ENCODE measurements at places on chromosomes 2 and 18.

DNA sequence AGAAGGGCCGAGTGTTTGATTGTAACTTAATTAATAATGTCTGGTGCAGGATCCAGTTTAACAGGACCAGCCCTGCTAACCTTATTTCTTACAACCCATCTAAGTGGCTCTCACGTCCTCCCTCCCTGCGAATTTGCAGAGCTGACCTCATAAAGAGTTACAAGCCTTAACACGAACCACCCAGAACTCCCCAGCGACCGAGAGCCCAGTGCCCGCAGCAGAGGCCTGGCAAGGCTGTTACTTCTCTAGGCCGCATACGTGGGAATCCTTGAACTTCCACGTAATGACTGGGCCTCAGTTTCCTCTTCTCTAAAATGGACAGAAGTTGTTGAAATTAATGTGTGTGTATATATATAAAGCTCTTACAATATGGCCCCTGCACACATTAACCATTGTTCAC lies 55.5 kb downstream of the PXDN start:
- DNase-seq = no peak

GRCh38 chr18:67517444-67517765 lies 885 bp upstream of the DSEL start:
- no peak for DNase-seq

DNA sequence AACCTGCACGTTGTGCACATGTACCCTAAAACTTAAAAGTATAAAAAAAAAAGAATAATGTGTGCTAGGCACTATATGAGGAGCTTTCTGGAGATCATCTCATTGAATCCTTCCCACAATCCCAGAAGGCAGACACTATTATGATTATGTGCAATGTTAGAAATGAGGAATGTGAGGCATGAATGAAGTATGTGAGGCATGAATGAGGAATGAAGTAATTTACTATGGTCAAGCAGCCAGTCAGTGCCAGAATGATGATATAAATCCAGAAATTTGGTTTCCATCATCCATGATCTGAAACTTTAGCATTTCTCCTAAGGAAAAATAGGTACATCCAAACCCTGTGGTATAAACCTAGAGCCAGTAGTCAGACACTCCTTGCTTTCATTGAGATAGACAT lies 42.0 kb downstream of the CCDC148 start:
- no peak for DNase-seq

- no peak for DNase-seq
These were observed 123.2 kb downstream of the THADA start for GRCh38 chr2:43472527-43473194.

DNA sequence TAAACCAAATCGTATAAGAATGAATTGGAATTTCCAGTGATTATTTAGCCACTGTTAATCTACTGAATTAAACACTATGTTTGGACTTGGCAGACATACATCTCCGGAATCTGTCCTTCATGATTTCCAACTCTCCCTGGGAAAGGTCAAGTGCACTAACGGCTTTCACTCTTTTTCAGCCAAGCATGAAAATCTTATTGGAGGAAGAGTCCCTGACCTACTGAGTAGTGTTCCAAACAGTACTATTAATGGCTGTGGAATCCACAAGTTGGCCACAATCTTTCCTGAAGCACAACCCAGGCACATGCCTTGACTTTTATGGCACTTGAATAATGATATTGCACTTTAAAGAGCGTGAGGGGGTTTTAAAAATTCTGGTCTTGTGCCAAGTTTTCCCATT lies 318.9 kb upstream of the RND3 start:
- no peak for DNase-seq

DNA sequence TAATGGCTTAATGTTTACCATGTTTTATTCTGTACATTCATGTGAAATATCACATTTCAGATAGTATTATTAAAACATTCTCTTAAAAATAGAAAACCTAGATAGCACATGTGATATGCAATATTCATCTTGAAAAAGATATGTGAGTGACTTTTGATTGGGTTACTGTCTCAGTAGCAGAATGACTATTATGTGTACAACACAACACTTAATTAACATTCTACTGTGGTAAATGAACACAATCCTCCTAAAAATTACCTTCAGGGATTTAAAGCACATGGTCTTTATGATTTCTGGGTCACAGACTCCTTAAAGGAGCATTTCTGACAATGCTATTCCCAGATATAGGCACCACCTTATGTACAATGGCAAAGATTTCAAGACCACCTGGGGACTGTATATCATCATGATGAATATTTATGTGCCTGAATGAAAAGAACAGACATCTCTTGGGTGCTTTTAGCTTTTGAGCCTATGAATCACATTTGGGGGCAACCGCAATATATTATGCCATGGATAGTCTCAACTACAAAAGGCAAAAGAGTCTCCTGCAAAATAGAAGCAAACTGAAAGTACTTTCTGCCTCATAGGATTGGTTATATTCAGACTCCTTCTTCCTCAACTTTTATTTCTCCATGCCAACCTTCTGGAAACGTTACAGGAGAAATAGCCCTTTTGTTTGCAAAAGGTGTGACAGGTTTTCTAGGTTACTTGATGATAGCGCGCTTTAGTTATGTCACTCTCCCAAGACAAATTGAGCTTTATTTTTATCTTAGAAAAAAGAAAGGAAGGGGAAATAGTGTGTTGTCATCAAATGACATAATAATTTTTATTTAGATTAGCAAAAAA lies 259.0 kb downstream of the CALCRL start:
- no peak for DNase-seq

DNA sequence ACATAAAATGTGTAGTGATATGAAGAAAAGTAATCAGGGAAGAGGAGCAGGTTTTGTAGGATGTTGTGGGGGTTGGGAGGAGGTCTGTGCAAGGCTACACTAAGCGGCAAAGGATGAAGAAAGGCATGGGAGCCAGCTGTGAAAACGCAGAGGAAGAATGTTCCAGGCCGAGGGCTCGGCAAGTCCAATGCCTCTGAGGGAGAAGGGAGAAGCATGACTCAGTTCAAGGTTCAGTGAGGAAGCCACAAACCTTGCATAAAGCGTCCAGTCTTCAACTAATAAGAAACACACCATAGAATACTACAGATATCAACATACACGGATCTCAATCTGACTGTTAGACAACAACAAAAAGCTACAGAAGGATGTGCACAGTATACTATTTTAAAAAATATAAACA lies 16.2 kb downstream of the EPB41L3 start:
- no peak for DNase-seq

DNA sequence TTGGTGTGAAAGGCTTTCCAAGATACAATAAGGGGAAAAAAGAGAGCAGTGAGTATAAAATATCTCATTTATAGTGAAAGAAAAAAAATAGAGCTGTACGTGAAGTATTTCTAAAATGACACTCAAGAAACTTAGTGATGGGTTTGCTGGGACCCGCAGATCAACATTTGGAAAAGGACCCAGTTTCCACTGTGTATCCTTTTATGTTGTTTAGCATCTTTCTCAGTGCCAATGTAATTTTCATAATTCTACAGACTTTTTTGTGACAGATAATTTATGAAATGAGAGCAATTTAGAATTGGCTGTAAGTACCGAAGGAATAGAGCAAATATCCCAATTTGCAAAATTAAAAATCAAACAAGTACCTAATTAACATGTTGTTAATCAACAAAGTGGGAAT lies 116.9 kb downstream of the SH3BP4 start:
- no peak for DNase-seq

DNA sequence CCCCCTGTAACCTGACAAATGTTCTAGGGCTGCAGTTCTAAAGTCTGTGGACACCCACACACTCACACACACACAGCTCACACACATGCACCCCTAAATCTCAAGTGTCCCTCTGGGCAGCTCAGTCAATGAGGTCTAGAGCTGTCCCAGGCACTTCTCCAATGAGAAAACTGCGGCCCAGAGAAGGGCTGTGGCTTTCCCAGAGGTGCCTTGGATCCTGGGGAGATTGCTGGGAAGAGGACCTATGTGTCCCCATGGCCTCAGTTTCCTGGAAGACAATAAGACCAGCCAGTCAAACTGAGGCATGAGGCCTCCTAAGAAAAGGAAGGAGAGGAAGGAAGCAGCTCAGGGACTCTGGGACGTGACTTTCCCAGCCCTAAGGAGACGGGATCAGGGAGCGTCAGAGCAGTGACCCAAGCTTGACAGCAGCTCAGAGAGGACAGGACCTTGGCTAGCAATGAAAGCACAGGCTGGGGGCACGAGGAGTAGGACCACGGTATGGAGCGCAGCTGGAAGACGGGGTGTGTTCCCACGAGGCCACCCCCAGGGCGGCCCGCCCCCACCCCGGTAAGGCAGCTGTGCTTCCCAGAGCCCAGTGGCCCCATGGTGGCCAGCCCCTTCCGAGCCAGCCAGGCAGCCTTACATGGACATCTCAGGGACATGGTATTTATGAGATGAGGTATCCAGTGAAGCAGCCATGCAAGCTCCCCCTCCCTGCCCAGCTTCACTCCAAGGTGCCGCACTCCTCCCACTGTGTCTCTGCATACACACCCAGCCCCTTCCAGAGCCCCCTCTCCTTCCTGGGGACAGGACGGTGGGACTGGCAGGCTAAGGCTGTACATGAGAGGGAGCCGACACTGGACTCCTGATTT lies 46.0 kb downstream of the TNS1 start:
- no peak for DNase-seq

DNA sequence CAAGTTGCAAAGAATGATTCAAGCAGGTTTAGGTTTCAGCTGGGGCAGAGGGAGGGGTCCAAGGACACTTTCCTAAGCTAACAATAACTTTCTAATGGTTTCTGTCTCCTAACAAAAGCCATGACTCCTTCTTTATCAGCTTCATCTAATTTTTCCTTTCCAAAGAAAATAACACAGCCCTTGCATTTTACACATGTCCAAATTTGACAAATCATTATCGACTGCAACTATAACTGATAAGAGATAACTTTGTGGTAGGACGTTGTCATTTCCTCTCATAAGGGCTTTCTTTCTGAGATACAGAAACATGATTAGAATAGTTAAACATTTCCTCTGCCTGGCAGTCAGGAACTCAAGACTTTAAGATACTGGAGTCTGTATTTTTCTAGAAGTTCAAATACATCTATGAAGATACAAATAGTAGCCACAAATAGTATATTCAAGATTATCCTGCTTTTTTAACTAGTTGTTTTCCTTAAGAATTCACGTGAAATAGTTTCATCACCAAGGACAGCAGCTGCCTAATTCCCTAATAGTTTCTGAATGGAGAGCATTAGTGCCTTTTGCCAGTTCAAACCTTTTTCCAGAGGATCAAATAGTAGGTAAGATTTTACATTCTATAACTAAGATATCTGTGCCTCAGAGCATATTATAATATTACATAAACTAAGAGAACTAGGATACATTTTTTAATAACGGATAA lies 263.2 kb downstream of the EXOC6B start:
- no peak for DNase-seq

- no peak for DNase-seq
These were observed 299.0 kb downstream of the FBXO15 start for GRCh38 chr18:73848656-73849055.

DNA sequence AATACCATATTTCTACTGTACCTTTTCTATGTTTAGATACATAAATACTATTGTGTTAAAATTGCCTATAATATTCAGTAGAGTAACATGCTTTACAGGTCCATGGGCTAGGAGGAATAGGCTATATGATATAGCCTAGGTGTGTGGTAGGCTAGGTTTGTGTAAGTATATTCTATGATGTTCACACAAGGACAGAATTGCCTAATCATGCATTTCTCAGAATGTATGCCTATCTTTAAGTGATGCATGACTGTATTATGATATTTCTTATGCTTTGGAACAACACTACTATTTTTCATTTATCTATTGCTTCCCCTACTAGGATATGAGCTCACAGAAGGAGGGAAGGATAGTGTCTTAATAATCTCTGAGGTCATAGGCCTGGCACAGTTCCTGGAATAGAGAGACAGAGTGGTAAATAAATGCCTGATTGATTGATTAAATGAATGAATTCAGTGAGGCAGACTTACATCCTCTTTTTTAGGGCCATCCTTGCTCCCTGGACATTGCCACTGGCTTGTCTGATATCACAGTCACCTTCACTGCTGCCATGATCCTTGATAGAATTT lies 121.0 kb downstream of the MYO3B start:
- DNase-seq = no peak

DNA sequence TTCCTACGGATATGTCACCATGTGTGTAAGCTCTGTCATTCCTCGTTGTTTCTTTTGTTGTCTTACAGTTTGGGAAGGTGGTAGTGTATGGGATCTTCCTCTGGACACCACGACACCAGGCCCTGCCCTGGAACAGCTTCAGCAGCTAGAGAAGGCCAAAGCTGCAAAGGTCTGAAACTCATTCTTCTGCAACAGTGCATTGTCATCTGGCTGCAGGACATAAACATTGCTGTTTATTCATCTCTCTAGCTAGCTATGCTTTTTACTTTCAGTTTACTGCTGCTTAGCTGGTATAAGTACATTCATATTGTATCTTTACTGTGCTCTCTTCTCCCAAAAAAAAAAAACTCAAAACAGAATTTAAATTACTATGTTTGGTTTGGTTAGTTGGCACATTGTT lies 39.2 kb upstream of the KCNJ13 start:
- DNase-seq = no peak

DNA sequence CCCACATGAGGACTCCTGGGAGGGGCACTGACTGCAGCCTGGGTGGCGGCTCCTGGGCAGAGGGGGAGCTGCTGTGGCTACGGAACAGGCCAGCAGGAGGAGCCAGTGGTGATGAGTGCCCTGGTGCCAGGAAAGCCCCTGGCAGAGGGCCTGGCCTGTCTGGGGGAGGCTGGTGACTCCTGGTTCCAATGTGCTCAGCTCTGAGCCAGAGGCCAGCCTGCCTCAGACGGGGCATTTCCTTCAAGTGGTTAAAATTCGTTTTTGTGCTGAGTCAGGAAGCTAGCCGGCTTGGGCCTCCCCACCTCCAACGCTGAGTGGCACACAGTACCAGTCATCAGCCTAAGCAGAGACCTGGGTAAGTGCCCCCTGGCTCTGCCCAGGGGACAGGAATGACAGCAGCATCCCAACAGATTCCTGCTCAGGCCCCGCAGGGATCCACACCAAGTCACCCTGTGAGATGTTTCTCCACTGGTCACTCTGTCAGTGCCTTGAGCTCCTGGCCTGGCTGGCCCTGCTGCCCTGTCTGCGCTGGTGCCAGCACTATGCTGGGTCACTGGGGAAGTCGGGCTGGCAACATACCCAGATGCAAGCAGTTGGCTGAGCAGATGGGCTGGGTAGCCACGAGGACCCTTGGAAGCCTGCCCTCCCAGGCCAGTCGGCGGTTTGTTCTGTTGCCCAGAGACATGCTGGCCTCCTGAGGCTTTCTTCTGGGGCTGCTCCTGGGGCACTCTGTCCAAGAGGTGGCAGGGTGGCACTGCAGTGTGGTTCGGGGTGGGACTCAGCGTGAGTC lies 7.1 kb upstream of the KLF11 start:
- no peak for DNase-seq
